Renal cortex interstitium (tissue), 15 donors: ENCODE measurements at places on chromosomes 3 and 15. TPM values are rescaled to one million over a fixed set of nuclear protein-coding genes. Genes with fewer than 3 reads are reported as not detected.

DNA sequence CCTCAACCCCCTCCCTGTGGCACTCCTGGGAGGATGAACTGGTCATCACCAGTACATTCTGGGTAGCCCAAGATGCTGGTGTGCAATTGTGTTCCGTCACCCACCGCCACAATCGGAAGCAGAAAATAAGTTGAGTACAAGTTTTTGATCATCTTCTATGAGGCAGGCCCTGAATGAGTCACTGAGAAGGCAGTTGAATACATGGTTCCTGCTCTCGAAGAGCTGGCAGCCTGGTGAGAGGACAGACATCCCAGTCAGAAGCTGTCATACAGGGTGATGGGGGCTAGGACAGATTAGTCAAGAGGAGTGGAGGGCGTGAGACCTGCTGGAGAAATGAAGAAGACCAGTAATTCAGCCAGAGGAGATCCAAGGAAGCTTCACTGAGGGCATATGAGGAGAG lies 6.2 kb downstream of the CEMIP start:
- DNase-seq: no peak

GRCh38 chr3:36669764-36670163 lies 94.6 kb downstream of the DCLK3 start:
- no peak for DNase-seq

DNA sequence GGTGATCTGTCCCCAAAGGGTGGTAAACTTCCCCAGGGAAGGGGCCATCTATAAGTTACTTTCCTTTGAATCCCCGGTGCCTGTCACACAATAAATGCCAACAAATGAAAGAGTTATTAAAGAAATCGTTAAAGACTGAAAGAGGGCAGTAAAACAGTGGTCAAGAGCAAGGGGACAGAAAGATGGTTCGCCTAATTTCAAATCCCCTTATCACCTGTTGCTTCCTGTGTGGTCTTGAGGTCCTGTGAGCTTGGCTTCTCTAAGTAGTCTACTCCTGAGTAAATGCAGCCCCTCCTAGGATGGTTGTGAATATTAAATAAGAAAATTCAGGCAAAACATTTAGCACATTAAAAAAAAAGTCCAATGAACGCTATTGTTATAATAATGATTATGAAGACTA lies 225.7 kb upstream of the ADAMTS9 start:
- DNase-seq: no peak

The ALG3 gene
- 35.1 TPM for polyA plus RNA-seq

GRCh38 chr3:122052968-122053367 lies 2.2 kb upstream of the CD86 start:
- no peak for DNase-seq

DNA sequence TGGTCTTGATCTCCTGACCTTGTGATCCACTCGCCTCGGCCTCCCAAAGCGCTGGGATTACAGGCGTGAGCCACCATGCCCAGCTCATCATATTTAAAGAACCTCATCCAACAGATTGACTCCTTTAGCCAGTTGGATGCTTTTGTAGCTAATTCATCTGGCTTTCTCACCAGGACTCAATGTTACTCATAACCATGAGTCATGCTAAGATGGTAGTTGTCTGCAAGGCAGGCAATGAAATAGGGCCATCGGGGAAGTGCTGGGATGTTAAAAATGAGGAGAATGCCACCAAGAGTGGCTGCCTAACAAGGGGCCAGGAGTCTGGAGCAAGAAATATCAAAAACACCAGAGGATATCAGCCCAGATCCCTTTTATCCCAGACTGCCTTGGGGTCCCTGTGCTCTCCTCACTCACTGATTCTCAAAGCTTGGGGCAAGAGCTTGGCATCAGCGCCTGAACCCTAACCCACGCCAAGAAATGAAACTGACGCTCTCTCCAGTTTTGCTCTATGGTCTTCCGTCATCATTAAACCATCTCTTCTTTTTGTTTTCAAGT lies 7.4 kb upstream of the PCOLCE2 start:
- DNase-seq: no peak
